SJCRH30 (cell line): ENCODE measurements at places on chromosomes 4 and X. TPM values are rescaled to one million over a fixed set of nuclear protein-coding genes. Genes with fewer than 3 reads are reported as not detected.
A peak's percentile ranks its signal among the peaks of the same experiment; 100 is the strongest.

TMPRSS11D gene
- not detected in 2 replicates for total RNA-seq

NSG1 gene
- not detected in 2 replicates for total RNA-seq

USP27X gene
- total RNA-seq: 2.5 and 2.9 TPM in 2 replicates

MAML3 gene
- total RNA-seq: 0.23 and 0.42 TPM in 2 replicates

NAAA gene
- 11.3 and 11.8 TPM in 2 replicates for total RNA-seq

- H3K27ac ChIP-seq: no peak overlapping the region
Observed at GRCh38 chrX:131821945-131822622, 201.0 kb upstream of the STK26 start.

DNA sequence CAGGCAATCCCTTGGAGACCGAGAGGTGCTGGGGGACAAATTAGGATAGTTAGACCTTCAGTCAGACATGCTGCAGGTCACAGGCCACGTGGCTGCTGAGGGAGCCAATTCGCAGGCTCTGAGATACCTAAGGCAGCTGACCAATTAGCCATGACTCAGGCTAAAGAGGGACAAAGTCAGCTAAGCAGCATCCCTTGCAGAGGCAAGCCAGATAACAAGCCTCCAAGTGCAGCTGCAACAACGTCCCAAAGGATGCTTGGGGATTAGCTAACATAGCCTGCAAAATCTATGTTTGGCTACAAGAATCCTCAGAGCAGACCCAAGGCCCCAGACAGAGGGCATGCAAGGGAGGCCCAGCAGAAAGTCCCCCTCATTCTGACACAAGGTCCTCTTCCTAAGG lies 93.5 kb downstream of the SEL1L3 start:
- H3K4me1 ChIP-seq: peaks cover 18% of the 10 kb centered on the region
- no peaks in the 10 kb centered on the region for H3K27me3 ChIP-seq
- no peak overlapping the region for H3K4me3 ChIP-seq
- peak overlapping the region; percentile 46 for H3K27ac ChIP-seq
- peaks cover 10% of the 10 kb centered on the region for H3K36me3 ChIP-seq
